Brain pericyte (primary cell): ENCODE measurements at places on chromosomes 3 and 15.

DNA sequence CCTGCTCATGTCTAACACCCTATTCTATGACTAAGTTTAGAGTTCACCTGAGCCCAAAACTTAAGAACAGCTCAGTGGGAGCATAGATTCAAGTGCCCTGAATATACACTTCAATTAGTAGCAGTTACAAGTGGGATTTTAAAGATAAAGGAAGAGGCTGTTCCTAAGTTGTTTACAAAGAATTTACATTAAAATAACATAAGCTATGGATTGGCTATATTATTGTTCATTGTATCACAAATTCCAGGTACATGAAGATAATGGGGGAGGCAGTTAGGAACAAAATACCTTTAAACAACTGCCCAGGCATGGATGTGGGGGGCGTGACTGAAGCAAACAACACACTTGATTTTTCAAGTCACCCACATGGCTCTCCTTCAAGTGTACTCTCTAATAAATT, 52.7 kb downstream of the ROPN1B start:
- no peak for DNase-seq

- no peak for DNase-seq
These were observed 112.6 kb downstream of the USP13 start for GRCh38 chr3:179765396-179765795.

GRCh38 chr3:197001106-197001971, 28.3 kb downstream of the MELTF start:
- no peak for DNase-seq

GRCh38 chr15:60376677-60377095, 21.1 kb downstream of the ANXA2 start:
- DNase-seq: no peak

GRCh38 chr3:155512175-155512866, 218.8 kb upstream of the STRIT1 start:
- no peak for DNase-seq

DNA sequence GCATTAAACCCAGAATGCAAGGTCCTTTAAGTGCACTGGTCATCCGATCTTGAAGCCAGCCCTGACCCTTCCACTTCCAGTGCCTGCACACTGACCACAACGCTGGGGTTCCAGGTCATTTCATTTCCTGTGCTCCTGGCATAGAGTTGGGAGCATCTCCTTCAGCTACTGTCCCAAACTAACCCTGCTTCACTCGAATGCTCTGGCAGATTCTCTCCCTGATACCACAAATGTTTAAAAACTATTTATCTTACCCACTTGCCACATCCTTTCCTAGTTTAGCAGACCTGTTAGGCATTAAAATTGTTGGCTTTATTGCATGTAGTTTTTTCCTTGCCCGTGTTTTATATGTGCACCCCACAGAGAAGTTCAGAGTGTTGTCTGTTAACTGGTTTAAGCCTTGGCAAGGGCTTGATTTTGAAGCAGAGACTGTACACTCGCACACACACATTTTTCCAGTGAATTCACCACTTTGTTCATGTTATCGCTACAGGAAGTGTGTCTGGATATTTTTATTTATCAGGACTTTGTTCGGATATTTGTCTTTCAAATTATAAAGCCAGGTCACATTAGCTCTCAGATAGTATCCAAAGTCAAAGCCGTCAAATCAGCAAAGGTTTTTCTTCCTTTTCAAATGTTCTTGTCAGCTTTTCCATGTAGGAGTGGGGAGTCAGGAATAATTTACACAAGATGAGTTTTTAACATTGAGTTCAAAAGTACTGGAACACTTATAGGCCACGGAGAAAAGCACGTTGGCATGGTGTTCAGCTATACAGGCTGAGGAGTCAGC, 77.3 kb downstream of the ABI3BP start:
- DNase-seq: no peak

GRCh38 chr3:148990236-148990635, 1.1 kb upstream of the GYG1 start:
- DNase-seq: no peak

DNA sequence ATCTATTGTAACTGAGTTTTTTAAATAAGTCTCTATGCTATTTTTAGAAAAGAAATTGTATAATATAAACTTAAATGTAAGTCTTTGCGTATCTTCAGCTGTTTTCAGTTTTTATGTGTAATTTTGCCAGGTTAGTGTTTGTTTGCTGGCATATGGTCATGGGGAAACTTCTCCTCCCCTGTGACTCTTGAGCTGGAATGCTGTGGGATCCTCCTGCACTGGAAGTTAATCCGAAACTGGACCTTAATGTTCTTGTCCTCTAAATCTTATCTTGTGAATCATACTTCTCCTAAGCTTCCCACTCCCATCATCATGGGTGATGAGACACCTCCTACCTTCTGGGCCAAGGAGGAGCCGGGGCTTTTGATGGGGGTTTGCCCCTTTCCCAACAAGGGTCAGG, 52.4 kb upstream of the CHST2 start:
- no peak for DNase-seq

GRCh38 chr15:99306694-99307338, 55.5 kb downstream of the LRRC28 start:
- no peak for DNase-seq

GRCh38 chr3:105538483-105538882, 171.8 kb downstream of the ALCAM start:
- no peak for DNase-seq

DNA sequence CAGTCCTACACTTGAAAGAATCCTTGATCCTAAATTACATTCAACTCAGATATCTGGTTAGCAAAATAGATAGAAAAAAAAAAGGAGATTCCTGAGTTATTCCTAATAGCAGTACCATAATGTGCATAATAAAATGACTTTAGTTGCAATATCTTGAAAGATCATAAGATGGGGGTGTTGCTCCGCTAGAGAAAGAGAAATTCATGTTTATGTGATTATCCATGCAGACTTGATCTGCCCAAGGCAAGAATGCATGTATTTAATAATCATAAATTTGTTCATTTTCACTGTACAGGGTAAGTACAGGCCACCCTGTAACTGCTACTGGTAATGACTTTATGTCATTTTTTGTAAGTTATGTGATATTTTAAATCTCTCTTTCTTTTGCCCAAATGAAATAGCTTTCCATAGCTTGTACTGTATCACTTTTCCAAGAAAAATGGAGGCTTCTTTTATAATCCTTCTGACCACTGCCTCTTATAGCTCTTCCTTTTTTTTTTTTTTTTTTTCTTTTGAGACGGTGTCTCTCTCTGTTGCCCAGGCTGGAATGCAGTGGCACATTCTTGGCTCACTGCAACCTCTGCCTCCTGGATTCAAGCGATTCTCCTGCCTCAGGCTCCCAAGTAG, 84.6 kb downstream of the HCN4 start:
- no peak for DNase-seq

DNA sequence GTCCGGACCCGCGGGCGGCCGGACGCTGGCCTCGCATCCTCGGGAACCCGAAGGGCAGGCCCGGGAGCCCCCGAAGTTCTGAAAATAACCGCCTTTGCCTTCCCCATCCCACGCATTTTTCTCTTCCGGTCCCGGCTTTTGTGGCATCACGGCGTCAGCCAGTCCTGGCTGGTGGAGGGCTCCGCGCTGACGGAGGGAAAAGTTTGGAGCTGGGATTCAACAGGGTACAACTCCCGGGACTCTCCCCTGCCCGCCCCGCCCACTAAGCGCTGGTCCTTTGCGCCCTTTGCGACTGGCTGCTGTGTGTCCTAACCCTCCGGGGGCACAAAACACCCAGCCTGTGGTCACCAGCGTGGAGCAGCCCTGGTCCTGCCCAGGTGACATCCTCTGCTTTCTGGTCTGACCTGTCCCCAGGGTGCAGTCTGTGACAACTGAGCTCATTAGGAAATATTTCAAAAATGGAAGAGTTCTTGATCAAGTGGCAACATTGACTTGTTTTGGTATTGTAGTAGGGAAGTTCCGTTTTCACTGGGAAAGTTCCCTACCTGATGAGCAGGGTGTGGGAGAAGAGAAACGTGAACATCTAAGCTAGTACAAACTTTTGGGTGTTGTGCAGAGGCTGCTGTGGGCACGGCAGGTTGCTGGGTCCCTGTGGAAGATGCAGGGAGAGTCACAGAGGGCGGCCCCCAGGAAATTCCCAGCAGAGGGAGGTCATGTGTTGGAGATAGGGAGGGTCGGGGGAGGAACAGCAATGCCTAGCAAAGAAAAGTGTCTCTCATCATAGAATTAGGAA, 775 bp downstream of the ARNT2 start:
- no peak for DNase-seq

DNA sequence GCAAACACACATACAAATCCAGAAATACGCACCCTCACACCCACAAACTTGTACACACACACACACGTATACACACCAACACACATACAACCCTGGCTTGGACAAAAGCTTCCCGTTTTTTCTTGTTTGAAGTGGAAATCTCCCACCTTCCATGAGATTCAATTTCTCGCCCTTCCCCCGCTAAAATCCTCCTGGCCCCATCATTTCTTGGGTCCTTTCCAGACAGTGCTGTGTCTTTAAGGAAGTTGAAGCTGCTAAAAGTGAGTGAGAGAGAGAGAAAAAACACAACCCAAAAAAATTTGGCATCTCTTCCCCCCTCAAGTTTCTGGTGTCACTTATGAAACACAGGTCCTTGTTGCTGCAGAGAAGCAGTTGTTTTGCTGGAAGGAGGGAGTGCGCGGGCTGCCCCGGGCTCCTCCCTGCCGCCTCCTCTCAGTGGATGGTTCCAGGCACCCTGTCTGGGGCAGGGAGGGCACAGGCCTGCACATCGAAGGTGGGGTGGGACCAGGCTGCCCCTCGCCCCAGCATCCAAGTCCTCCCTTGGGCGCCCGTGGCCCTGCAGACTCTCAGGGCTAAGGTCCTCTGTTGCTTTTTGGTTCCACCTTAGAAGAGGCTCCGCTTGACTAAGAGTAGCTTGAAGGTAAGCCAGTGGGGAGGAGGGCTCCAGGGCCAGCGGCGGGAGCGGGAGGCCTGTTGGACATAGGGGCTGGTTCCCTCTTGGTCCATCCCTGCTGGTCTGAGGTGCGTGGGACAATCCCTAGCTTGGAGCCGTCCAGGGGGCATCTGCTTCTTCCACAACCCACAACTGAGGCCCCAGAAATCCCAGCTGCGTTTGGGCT, at the start of gene ISLR:
ISLR (plus strand) TSS at position 331 of the 839 bp plus-strand sequence. CDS start 1,149 bp downstream, outside the sequence.
- DNase-seq: peak; percentile 43

DNA sequence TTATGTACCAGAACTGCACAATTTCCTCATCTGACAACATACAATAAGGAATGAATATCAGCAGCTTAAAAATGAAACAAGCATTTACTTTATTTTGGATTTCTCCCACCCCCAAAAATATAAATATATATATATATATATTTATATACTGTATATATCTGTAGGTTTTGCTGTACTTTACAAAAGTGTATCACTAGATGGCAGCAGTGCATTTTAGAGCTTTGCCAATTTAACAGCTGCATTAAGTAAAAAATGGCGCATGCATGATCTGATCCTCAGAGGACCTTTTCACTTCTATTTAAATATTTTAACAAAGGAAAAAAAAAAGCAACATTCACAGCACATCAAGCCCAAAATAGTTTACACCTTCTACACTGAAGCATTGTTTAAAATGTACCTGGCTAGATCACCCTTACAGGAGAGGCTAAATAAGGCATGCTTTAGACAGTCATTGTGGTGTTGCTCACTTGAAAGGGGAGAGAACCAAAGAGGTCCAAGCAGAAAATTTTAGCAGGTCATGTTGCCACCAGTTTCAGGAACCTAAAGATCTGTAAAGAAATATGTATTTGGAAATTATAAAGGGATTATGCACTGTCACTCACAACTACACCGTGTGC, 72.6 kb downstream of the NPTN start:
- peak; percentile 27 for DNase-seq
